IPS DF 19.7 (cell line): ENCODE measurements at places on chromosomes 3 and 15.
A peak's percentile ranks its signal among the peaks of the same experiment; 100 is the strongest.

DNA sequence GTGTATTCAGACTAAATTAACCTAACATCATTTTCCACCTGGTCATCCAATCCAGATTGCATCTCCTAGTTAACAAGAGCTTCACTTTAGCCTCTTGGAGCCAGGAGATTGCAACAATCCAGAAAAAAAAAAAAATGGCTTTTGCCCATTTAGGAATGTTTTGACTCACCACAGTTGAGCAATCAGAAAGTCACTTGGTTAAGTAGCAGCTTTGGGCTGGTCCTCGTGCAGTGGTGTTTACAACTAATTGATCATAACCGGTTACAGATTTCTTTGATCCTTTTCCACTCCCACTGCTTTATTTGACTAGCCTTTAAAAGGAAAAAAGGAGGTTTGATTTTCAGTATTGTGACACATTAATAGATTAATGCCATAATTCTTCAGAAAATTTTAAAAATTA is 688.8 kb upstream of the CCDC54 start:
- no peak for DNase-seq

DNA sequence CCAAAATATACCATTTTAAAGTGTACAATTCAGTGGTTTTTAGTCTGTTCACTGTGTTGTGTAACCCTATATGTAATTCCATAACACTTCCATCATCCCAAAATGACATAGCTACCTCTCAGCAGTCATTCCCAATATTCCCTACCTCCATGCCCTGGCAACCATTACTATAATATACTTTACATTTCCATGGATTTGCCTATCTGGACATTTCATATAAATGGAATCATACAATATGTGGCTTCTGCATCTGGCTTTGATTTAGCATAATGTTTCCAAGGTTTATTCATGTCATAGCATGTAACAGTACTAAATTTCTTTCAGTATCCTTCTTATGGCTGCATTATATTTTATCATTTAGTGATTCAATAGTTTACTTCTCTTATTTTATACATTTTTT is 25.3 kb downstream of the FAM98B start:
- no peak for DNase-seq

GRCh38 chr3:71339049-71339448 is 244.5 kb downstream of the FOXP1 start:
- DNase-seq: no peak

- DNase-seq: no peak
These were observed 252.1 kb upstream of the TMCO5A start for GRCh38 chr15:37682304-37682703.

GRCh38 chr15:71252044-71252739 is 136.9 kb downstream of the THSD4 start:
- DNase-seq: no peak

- no peak for DNase-seq
These were observed 224.8 kb downstream of the RPLP1 start for GRCh38 chr15:69677403-69677802.

DNA sequence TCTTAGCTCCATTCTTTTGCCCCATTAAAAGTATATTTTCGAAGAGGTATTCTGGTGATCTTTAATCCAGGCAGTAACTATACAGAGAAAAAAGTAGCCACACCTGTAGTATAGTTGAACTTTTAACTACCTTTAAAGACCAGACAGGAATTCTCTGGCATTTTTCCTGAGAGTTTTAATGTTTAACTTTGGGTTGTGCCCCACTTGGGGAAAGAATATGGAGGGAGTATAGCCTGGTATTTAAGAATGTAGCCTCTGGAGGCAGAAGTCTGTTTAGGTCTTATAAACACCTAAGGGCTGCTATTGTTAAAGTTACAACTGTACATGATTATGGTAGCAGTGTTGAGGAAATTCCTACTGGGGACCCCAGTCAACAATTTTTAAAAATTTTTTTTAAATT is 19.3 kb downstream of the C3orf85 start:
- DNase-seq: no peak

- no peak for DNase-seq
These were observed at the start of gene PARP14 for GRCh38 chr3:122680475-122681283. Gene PARP14 (plus strand): TSS chr3:122680839. CDS start chr3:122680884, 45 bp downstream.

DNA sequence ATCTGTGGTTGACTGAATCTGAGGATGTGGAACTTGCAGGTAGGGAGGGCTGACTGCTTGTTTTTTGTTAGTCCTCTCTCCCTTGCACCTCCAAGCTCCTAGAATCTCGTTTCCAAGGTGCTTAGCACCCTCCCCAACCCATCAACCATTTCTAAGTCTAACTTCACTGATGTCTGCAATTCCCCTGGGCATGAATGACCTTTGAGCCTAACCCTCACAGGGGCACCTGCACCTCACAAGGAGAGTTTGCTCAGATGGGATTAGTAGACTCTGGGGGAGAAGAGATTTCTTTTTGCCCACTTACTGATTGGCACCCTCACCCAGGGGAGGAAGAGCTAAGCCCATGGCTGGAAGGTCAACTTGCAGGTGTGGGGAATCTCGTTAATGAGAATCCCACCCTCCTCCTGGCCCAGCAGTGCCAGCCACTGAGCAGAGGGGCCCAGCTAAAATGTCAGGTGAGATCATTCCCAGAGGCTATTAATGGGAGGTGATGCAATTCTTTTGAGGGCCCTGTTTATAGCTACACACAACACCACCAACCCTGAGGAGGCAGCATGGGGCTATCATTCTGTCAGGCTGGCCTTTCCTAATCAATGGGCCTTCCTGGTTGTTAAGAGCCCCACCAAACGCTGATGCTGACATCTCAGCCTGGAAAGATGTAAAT is 81.6 kb upstream of the HERC1 start:
- no peak for DNase-seq

- no peak for DNase-seq
These were observed 797 bp downstream of the MAP3K13 start for GRCh38 chr3:185363662-185364203.

DNA sequence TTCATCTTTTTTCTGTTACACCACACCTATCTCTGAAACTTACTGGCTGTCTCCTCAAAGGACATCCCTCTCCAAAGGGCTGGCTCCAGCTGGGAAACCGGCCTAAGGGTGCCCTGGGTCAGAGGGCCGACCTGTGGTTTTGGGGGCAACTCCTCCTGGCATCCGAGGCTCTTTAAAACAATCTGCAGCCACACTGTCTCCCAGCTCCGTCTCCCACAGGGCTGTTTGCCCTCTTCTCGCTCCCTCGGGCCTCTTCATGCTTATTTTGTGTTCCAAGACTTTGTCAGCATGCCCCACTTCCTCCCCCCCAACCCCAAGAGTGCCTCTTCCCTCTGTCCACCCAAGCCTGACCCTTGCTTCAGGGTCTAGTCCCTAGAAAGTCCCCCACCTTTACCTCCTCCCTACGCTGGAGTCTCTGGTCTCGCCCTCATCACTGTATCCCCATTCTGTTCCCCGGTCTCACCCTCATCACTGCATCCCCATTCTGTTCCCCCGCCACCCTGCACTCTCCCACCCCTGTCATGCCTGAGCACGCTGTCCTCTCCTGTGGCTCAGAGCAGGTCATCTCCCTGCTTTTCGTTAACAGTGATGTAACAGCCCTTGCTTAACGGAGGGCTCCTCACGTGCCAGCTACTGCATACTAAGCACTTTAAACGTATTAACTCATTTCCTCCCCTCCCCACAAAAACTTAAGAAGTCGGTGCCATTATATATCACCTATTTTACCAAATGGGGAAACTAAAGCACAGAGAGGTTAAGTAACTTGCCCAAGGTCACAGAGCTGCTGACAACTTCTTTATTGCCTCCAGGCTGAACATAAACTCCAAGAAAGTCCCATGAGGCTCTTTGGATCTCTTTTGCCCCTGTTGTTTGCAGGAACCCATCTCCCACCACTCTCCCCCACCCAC is 1.1 kb upstream of the CSK start:
- DNase-seq: no peak

- no peak for DNase-seq
These were observed 68.1 kb downstream of the DNAJB8 start for GRCh38 chr3:128398586-128398985.

DNA sequence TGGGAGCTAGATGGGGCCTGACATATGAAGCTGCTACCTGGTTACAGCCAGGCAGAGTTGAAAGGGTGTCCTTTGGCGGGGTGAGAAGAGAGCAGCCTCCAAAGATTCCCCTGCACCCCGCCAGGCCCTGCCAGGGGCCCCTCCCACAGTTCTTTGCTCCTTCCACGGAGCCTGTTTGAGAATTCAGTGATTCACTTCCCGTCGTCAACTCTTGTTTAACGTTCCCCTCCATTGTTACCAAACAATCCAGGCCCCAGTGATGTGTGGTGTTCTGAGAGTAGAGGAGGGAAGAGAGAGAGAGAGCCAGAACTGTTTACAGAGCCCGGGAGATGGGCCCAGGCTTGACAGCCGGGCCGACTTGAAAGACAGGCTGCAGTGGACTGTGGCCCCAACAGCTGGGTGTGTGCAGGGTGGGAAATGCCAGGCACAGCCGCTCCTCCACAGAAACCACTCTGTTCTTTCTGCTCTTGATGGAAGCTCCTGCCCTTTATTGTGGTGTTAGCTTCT is 81.5 kb downstream of the SMAD3 start:
- no peak for DNase-seq

DNA sequence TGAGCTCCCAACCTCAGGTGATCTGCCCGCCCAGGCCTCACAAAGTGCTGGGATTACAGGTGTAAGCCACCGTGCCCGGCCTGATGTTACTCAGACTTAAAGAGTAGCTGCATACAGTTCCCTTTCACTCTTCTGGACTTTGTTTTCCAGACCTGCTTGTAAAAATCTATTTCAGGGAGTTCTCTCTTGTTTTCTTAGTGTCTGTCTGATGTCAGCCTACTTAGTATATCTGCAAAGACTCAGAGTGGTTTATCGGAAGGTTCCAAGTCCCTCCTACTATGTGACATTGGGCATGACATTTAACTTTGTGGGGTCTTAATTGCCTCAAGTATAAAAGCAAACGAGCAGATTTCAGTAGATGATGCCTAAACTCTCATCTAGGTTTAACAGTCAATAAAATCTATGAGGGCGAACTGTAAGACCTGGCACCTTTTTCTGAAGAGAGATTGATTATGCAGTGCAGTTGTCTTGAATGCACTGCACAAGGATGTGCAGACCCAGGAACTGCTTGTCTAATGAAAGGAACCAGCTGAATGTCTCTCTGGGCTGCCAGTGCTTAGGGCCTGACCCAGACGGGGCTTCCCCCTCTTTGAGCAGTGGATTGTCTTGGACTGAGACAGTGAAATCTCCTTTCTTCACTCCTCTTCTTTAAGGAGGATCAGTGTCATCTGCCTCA is 301.4 kb downstream of the PTPRG start:
- DNase-seq: no peak

GRCh38 chr15:70164156-70164900 is 66.6 kb upstream of the TLE3 start:
- no peak for DNase-seq

DNA sequence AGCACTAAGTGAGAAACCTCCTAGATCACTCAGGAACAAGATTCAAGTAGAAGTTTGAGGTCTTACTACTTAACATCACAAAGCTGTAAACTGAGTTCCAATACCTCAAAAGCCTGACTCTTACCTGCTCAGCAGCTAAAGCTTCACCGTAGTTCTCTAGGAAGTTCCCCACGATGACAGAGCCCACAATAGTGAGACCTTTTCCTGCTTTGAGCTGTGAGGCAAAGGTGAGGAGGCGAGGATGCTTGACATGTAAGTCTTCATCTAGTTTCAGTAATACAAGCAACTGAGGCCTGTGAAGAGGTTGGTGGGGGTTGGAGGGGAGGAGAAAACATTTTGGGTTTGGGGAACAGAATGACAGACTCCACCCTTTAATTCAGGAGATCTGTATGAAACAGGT is 15.7 kb downstream of the EMC4 start:
- DNase-seq: no peak

- no peak for DNase-seq
These were observed 1100.6 kb downstream of the OTOL1 start for GRCh38 chr3:162597226-162597625.

- peak; percentile 35 for DNase-seq
These were observed 23.3 kb downstream of the CCDC13 start for GRCh38 chr3:42749753-42750231.

- DNase-seq: peak; percentile 15
These were observed 6.4 kb downstream of the TMCO5A start for GRCh38 chr15:37940876-37941275.

- no peak for DNase-seq
These were observed 17.8 kb upstream of the FGF12 start for GRCh38 chr3:192745150-192745549.

DNA sequence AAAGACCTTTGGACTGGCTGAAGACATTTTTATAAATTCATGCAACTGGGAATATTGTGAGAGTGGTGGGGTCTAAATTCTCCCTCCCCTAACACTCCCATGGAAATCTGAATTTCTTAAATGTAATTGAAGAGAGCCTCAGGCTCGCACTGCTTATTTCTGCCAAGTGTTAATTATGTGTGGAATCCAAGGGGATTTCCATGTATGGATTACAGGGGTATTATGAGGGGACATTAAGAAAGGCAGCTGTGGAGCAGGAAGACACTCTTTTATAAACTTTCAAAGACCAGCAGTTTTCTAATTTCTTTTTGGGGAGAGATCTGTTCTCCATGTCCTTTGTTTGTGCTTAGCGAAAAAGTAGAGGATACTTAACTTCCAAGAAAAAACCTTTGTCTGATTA is 152.1 kb upstream of the TBL1XR1 start:
- no peak for DNase-seq

DNA sequence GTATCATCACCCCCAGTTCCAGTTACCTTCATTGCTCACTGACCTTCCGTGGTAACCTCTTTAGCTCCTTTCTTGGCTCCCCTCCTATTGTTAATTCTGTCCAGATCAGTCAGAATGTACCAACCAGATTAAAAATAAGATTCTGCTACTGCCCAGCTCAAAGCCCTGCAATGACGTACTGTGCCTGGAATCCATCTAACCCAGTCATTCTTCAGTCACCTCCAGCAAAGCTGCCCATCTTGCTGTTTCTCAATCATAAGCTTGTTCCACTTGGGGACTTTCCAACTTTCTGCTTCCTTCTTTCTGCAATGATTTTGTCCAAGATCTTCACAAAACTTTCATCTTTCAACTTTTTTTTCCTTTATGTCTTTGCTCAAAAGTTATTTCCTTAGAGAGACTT is 512.0 kb upstream of the ZNF385D start:
- no peak for DNase-seq

- no peak for DNase-seq
These were observed 286.4 kb downstream of the TBC1D5 start for GRCh38 chr3:17456046-17456445.

- DNase-seq: no peak
These were observed 7.8 kb upstream of the FAM174B start for GRCh38 chr15:92663250-92663951.

GRCh38 chr3:196645096-196645495 is 5.6 kb downstream of the NRROS start:
- DNase-seq: no peak

GRCh38 chr15:89662893-89663626 is 7.8 kb upstream of the KIF7 start:
- no peak for DNase-seq

DNA sequence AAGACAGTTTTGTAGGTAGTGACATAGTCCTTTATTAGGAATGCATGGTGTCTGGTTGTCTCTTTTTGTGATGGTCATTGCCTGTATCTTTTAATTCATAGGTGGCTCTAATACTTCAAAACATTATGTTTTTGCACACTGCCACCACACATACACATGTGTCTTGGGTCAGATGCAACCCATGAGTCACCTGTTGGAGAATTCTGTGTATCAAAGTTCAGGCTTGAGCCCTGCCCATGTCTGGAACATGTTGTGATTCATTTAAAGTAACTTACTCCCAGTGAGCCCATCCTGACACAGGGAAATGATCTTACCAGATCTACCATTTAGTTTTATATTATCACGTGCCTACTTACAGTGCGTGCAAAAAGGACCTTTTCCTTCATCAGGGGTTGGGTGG is 142.7 kb downstream of the GHSR start:
- DNase-seq: no peak

- DNase-seq: no peak
These were observed at the start of gene MKRN3 for GRCh38 chr15:23565395-23566070. Gene MKRN3 (plus strand): TSS chr15:23565674. CDS start chr15:23565783, 109 bp downstream.
